ENCODE measurements at places on chromosomes 6 and 20. TPM values are rescaled to one million over a fixed set of nuclear protein-coding genes. Genes with fewer than 3 reads are reported as not detected.

Gene CST5
- total RNA-seq = not detected

Gene SLC24A3
- total RNA-seq = not detected

Gene PRKN
- 3.4 TPM for total RNA-seq

Gene IL22RA2
- total RNA-seq = not detected

Gene FLRT3
- total RNA-seq = 5.6 TPM

Gene KCNK16
- total RNA-seq = not detected

Gene PREX1
- total RNA-seq = 21.4 TPM
